Fibroblast of skin of back (primary cell): ENCODE measurements at places on chromosomes 12 and 14.

- DNase-seq, result no peak
These were observed 402.9 kb upstream of the PDE3A start for GRCh38 chr12:19965196-19966038.

DNA sequence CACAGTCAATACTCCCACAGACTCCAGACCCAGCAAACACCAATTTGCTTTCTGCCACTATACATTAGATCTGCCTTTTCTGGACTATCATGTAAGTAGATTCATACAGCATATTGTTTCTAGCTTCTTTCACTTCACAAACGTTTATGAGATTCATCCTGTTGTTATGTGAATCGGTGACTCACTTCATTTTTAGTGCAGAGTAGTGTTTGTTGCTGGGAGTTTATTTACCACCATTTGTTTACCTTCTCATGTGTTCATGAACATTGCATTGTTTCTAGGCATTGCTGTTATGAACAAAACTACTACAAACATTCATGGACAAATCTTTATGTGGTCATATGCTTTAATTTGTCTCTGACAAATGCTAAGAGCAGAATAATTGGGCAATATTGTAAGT is 807.8 kb upstream of the TMEM132C start:
- no peak for DNase-seq

DNA sequence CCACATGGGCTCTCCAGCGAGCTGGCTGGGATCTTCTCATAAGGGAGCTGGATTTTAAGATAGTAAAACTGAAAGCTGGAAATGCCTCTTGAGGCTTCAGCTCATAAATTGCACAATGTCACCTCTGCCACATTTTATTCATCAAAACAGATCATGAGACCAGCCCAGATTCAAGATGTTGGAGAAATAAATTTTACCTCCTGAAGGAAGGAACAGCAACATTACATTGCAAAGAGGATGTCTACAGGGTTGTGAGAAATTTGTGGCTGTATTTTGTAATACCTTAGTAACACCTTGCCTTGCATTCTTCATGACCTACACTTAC is 43.1 kb upstream of the KRR1 start:
- DNase-seq, result no peak

GRCh38 chr12:124480469-124481256 is 86.7 kb downstream of the NCOR2 start:
- DNase-seq, result no peak

DNA sequence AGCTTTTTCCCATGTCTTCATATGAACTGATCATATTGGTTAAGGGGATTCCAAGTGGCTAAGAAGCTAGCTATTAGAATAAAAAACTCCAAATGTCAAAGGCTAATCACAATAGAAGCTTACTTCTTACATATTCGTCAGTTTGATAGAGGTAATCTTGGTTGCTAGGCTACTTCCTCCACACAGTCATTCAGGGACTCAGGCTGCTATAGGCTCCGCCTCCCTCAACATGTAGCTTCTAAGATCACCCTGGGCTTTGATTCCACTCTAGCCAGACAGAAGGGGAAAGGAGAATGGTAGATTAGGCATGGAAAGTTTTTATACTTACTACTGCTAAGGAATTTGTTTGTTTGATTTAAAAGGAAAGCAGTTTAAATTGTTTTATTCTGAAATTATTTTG is 207.9 kb downstream of the EFCAB11 start:
- no peak for DNase-seq

GRCh38 chr14:23933742-23934128 is 19.8 kb upstream of the DHRS4 start:
- no peak for DNase-seq

DNA sequence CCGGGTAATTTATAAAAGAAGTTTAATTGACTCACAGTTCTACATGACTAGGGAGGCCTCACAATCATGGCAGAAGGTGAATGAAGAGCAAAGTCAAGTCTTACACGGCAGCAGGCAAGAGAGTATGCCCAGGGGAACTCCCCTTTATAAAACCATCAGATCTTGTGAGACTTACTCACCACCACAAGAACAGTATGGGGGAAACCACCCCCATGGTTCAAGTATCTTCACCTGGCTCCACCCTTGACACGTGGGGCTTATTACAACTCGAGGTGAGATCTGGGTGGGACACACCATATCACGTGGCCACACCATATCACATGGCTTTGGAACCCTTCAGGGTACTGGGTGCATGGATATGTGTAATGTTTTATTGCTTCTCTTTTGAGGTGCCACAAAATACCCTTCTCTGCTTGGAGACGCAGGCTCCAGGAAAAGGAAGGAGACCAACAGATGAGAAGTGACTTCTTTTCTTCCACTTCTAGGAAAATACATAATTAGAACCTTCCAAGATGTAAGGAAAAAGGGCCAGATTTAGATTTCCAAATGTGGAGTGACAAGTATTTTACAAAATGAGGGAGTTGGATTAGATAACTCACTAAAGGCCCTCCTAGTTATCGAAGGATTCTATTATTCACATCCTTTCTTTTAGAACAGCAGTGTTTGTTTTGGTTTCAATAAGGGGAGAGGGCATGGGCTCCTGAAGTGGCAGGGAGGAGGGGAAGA is 33.1 kb upstream of the ETFBKMT start:
- no peak for DNase-seq

GRCh38 chr14:34463598-34463961 is 1.5 kb upstream of the SPTSSA start:
- DNase-seq, result no peak

DNA sequence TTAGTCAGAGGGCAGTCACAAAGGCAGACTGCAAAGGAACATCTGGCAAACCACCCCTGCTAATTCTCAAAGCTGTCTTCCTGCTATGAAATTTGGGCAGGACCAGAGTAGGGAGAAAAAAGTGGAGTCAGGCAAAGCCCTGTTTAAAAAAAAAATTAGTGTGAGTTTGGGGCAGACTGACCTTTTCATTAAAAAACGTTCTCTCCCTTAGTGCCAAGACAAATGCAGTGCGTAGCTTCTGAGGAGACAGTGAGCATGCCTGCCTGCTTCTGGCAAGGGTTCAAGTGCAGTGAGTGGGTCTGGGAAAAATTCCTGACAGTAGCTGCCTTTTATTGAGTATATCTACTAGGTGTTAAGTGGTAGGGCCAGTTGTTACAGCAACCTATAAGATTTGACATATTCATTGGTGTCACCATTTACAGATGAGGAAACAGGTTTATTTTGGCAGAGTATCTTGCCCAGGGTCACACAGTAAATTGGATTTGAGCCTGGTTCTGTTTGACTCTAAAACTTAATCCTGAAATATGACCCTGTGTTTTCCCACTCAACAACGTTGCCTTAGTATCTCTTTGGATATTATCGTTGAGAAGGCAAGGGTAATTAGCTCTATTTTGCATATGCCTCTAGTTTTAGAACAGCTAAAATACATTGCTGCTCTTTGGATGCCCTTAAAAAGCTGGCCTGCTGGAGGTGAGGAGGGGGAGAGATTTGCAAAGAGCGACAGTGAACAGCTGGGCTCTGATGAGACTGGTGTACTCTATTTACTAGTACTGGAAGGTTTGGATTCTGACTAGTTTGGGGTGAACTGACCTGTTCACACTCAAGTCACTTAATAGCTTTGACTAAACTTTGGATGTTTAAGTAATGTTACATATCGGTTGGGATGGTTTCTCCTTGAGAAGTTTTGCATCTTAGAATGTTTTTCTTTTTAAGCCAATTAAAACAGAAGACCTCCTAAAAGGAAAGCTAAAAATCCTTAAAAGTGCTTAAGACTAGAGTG is 72.8 kb downstream of the PAPOLA start:
- peak; percentile 51 for DNase-seq

- peak; percentile 20 for DNase-seq
These were observed 25.0 kb downstream of the SLC25A21 start for GRCh38 chr14:37147310-37147880.

DNA sequence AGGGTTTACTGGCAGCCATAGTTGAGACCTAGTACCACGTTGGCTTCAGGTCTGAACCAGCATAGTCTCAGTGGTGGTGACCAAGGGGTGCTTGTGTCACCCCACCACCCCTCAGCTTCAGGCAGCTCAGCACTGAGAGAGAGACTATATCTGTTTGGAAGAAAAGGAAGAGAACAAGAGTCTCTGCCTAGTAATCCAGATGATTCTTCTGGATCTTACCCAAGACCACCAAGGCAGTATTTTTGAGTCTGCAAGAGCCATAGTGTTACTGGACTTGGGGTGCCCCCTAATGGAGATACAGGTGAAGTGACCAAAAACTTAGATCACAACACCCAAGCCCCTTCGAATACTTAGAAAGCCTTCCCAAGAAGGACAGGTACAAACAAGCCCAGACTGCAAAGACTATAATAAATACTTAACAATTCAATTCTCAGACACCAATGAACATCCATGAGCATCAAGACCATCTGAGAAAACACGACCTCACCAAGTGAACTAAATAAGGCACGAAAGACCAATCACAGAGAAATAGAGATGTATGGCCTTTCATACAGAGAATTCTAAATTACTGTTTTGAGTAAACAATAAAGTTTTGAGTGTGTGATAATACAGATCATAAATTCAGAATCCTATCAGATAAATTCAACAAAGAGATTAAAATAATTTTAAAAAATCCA is 107.0 kb downstream of the HELB start:
- peak; percentile 73 for DNase-seq
